ENCODE measurements at places on chromosomes 1 and 21.

DNA sequence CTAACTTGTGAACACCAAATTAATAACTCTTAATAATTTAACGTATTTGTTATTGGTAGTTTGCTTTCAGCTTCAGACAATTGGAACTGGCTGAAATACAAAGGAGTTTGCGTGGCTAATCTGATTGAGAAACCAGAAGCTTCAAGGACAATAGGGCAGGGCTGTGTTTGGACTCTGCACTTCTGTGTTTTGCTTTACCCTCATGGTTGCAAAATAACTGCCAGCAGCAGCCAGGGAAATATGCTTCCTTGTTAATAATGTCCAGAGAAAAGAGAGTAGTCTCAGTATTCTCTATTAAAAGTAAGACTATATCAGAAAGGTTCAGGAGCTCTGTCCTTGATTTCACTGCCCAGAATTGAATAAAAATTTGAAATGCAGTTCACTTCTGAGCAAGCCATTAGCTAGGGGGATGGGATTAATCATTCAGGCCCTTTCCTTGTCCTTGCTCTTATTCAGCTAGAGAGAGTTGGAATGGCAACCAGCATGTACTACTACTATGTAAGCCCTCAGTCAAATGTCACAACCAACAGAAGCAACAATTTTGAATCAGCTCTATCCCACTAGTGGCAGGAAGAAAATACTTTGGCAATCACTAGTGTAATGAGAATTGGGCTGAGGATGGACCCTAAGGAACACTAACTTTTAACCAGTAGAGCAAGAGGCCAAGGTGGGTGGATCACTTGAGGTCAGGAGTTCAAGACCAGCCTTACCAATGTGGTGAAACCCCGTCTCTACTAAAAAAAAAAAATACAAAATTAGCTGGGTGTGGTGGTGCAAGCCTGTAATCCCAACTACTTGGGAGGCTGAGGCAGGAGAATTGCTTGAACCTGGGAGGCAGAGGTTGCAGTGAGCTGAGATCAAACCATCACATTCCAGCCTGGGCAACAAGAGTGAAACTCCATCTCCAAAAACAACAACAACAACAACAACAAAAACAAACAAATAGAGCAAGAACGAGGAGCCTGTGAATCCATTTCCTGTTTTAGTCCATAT lies 76.8 kb downstream of the POU2F1 start:
- DNase-seq, result peak; percentile 66

- DNase-seq, result no peak
Measured at GRCh38 chr1:95393434-95393833, 159.4 kb downstream of the RWDD3 start.

DNA sequence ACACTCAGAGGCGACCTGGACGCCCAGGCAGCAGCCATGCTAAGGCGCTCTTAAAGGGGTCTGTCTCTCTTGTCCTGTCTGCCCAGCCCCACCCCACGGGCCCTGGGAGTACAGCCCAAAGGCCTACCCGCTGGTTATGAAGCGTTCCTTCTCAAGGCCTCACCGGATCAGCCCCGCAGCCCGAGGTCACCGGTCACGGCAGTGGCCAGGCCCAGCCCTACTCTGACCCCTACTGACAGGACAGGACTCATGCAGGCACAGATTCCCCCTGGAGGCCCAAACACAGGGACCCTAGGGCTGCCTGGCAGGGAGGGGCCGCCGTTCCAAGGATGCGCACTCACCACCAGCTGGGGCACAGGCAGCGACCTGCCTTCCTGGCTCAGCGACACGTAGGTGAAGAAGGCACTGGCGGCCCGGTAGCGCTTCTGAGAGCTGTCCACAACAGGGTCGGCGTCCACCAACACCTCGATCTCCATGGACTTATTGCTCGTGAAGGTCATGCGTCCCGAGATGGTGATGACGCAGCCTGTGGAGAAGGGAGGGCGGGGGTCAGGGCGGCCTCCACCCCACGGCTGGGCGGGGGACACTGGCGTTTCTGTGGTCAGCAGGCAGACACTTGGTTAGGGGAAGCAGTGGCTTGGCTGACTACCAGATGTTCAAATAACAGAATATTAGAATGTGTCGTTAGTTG lies 20.0 kb upstream of the GPR153 start:
- DNase-seq, result peak; percentile 20

- DNase-seq, result no peak
Measured at GRCh38 chr1:22450351-22451021, 1.2 kb upstream of the ZBTB40 start.

GRCh38 chr1:154663471-154664060 lies 55.6 kb upstream of the ADAR start:
- no peak for DNase-seq

DNA sequence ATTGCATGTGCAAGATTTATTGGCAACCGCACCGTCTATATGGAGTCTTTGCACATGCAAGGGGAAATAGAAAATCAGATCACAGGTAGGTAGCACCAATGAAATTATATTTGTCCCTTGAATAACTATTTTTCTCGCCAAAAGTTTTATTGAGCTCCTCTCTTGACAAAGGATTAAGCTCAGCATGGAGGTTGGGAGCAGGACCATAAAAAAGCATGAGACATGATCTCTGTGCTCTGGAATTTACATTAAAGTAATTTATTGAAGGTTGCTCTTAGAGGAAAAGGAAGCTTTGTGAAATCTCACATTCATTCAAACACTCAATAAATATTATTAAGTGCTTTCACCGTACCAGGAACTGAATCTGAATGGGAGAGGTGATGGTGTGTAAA lies 66.0 kb upstream of the UBE2U start:
- DNase-seq, result peak; percentile 56

- peak; percentile 61 for DNase-seq
Measured at GRCh38 chr1:179127163-179127895, 45.5 kb downstream of the TOR3A start.

- DNase-seq, result no peak
Measured at GRCh38 chr1:7491109-7491817, 279.8 kb upstream of the VAMP3 start.

DNA sequence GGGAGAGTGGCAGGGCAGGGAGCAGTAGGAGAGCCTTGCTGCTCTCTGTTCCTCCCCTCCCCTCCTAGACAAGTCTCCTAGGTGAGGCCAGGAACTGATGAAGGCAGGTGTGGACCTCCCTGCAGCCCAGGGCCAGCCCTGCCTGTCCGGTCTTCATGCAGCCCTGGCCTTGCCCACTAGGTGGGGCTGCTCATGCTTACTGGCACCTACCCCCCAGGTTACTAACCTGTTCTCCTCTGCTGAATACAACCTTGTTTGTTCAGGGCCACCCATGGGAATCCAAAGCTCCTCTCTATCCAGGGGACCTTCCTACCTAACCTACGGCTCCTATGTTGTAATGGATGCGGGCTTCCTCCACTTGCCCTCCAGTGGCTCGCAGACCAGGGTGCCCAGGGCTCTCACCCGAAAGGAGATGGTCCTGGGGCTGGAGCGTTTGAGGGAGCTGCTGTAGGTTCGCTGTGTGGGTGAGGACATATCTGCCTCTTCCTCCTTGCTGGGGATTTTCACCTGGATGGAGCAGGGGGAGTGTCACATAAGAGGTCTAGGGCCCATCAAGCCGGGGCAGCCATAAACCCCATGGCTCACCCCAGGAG lies 7.9 kb upstream of the TNNT2 start:
- DNase-seq, result peak; percentile 21

- peak; percentile 35 for DNase-seq
Measured at GRCh38 chr1:50570066-50570468, 146.8 kb upstream of the DMRTA2 start.

DNA sequence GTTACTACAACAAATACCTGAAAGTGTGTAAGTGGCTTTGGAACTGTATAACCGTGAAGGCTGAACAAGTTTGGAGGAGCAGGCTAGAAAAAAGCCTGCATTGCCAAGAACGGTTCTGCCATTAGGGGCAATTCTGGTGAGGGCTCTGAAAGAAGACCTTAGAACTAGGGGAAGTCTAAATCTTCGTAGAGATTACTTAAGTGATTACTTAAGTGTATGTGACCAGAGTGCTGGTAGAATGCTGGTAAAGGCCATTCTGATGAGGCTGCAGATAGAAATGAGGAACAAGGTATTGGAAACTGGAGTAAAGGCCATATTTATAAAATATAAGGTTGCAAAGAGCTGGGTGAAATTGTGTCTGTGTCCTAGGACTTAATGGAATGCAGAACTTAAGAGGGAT lies 158.0 kb downstream of the CLIC6 start:
- no peak for DNase-seq

DNA sequence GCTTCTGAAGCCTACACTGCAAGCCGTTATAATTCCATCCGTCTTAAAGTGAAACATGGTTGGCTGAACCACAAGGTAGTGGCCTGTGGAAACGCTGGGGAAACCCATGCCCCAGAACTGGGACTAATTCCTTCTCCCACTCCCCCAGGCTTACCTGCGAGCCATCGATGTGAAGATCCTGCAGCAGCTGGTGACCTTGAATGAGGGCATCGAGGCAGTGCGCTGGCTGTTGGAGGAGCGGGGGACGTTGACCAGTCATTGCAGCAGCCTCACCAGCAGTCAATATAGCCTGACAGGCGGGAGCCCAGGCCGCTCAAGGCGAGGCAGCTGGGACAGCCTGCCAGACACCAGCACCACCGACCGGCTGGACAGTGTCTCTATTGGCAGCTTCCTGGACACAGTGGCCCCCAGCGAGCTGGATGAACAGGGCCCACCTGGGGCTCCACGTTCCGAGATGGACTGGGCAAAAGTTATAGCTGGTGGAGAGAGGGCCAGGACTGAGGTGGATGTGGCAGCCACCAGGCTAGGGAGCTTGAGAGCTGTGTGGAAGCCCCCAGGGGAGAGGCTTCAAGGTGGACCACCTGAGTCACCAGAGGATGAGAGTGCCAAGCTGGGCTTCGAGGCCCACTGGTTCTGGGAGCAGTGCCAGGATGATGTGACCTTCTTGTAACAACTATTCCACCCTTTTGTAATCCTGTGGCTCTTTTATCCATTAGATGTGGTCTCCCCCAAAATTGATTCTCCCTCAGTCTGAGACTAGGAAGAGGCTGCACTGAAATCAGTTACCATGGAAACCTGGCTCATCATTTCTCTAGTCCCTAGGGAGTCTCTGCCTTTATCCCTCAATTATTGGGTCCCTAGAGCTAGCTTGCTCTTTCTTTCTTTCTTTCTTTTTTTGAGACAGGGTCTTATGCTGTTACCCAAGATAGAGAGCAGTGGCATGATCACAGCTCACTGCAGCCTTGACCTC lies 16.7 kb downstream of the LURAP1 start:
- no peak for DNase-seq

DNA sequence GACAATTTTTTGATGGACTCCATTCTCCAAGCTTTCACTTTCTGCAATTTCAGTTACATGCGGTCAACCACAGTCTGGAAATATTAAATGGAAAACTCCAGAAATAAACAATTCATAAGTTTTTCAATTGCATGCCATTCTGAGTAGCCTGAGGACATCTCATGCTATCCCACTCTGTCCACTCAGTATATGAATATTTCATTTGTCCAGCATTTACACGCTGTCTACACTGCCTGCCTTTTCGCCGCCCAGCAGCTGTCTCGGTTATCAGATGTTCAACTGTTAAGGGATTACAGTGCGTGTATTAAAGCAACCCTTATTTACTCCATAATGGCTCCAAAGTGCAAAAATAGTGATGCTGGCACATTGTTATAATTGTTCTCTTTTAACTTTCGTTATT lies 116.3 kb downstream of the ADSS2 start:
- no peak for DNase-seq

GRCh38 chr1:223230161-223230881 lies 87.3 kb upstream of the TLR5 start:
- DNase-seq, result peak; percentile 84

DNA sequence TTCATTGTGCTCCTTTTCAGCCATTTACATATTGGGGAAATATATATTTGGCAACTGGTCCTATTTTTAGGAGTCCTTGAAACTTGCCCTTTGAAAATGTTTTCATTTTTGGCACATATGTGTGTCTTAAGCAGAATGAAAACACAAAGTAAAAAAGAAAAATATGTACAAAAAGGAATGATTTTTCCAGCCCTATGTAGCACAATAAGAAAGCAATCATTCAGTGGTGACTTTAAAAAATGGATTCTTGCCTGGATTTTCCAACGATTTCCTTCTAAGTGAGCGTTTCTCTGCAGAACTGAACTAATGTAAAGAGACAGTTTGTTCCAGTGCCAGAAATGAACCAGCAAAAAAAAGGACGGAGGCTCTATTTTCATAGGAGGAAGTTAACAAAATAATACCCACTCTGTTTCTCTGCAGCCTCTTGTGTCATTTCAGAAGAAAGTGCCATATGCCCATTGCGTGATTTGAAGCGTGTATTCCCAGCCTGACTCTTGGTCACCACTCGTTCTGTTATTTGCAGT lies 340.1 kb downstream of the SETD4 start:
- no peak for DNase-seq

GRCh38 chr1:156898161-156898566 lies 4.6 kb downstream of the PEAR1 start:
- peak; percentile 54 for DNase-seq

DNA sequence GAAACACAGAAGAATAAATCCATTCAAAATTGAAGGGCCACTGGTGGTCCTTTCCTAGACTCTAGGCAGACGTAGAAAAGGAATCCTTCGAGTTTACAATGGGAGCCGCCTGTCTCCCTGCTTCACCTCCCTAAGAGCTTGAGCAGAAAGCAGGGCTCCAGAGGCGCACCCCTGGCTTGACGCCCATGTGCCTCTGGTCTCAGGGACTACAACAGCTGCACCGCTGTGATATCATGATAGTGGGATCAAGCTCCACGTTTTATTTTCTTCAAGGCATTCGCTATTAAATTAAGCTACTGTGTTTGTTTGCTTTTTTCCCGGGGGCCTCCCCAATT lies 403 bp upstream of the C1orf122 start:
- DNase-seq, result no peak

DNA sequence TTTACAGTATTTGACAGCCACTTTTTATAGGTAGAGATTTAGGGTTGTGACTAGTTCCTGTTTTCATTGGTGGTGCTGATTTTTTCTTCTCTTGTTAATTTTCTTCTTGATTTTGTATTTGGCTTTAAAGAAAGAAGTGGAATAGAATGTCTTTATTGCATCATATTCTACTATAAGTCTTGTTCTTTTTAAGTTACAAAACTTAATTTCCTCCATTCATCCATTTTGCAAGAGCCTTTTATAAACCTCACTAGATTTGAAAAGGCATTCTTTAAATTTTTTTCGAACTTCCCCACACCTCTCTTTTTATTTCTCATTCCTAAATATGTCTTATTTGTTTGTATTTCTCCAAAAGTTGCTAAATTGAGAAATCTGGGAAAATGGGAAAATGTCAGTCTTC lies 1368.6 kb upstream of the ADGRL4 start:
- DNase-seq, result no peak

- no peak for DNase-seq
Measured at GRCh38 chr1:109567877-109568672, 19.7 kb downstream of the GNAI3 start.

DNA sequence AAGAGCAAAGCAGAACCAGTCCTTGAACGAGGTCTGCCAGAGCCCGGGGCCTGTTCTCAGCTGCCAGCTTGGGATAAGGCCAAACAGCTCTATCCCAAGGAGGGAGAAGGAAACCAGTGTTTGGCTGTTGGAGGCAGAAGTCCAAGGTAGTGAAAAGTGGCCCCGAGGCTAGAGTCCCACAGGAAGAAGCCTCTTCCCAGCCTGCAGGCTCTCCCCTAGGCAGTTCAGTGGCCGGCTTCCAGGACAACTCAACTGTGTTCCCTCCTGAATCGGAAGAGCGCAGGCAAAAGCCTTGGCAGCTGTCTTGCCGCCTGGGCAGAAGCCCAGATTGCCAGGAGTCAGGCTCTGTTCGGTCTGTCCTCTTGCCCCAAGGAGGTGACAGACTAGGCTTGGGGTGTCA lies 19.3 kb downstream of the QSOX1 start:
- no peak for DNase-seq

- DNase-seq, result no peak
Measured at GRCh38 chr21:39316729-39317128, 3.3 kb upstream of the BRWD1 start.

- no peak for DNase-seq
Measured at GRCh38 chr1:221904319-221904718, 162.4 kb upstream of the DUSP10 start.

GRCh38 chr1:157429601-157430240 lies 122.6 kb downstream of the FCRL5 start:
- peak; percentile 77 for DNase-seq

Measured in amniotic epithelial cell (primary cell).